ENCODE measurements at places on chromosomes 7 and 10.

DNA sequence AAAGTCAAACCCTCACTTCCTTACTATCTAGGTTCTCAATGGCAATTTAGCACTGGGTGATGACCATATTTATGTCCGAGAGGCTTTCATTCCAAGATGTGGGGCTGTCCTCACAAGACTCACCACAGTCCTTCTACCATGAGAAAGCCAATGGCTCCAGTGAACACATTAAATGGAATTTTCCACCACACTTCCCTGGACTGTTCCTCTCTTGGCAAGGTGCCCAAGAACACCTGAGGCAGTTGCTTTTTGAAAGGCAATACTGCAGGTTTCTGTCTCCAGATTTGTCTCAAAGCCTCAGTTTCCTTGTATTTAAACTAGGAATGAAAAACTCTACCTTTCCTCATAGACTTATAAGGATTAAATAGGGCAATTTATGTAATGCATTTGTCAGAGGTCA is 24.2 kb downstream of the AFAP1L2 start:
- DNase-seq = no peak

- DNase-seq = no peak
Measured at GRCh38 chr7:20470726-20471125, 140.0 kb downstream of the ITGB8 start.

DNA sequence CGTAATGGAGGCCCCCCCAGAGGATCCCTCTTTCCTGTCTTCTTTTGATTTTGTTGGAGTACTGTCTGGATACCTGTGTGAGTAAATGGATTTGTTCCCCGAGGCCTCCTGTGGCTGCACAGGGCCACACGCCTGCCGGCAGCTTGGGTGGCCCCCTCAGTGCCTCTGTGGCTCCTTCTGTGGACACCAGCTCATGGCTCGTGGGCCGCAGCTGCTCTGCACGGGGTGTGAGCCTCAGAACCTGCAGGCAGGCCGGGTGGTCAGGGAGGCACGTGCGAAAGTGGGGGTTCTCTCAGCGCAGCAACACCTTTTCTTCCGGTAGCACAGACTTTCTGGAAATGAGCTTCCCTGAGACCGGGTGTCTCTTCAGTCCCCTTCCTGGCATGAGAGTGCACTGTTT is 70.3 kb downstream of the WDR37 start:
- DNase-seq = no peak

DNA sequence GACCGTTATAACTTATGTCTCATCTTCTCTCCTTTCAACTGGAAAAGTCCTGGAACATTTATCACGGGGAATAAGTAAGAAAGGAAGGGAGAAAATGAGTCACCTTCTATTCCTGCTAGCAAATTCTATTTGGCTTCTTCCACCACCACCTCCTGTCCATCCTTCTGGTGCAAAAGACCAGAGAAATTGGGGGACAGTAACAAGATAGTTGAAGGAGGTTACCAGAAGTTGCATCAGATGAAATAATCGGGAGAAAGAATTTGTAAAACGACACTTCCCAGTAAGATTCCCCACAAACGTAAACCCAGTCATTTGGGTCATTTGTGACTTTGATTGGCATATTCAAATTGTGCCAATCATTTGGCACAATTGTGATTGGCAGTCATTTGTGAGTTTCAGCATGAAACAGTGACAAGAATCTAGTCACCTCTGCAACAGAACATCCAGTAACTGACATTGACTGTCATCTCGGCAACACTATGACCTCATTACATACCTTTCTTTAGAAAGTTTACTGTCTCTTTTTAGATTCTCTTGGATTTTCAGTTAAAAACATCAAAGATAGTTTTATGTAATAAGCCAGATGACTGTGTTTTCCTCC is 51.3 kb upstream of the PIK3CG start:
- peak; percentile 49 for DNase-seq

DNA sequence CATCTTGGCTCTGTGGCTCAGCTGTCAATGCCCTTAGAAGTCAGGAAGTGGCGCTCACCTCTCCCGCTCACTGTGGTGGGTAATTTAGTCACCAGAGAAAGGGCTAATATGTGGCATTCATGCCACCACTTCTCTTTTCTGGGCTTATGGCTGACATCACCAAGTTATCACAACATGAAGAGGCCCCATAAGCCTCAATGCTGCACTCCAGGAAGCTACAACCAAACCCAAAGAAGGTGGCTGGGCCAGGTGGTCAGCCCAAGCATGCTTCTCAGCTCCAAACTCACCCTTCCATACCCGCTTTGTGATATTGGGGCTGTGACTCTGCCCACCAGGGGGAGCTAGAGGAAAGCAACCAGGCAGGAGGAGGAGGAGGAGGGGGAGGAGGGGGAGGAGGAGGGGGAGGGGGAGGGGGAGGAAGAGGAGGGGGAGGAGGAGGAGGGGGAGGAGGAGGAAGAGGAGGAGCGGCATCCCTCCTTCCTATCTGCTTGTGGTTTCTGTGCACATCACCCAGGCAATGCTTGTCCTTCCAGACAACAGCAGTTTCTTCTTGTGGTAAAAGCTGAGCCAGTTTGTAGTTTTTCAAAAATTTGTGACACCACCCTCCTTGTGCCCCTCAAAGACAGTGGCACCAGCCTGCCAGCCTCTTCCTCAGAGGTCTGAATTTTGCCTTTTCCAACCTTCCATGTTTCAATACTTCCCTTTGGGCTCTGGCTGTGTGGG is 42.1 kb downstream of the CYP26A1 start:
- DNase-seq = no peak

DNA sequence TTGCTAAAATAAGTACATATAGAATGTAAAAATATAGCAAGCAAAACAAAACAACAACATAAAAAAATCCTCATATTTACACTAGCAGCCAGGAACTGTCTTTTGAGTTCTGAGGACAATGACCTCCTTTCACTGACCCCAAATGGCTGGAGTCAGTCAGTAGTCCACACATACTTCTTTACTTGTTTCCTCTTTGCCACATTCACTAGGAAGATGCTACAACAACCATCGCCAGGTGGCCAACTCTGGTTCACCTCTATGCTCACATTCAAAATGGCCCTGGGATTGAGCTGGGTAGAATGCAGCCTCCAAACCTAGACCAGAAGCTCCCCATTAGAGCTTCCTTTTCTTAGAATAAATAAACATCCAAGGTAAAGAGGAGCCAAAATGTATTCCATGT is 356.2 kb downstream of the PLXNA4 start:
- no peak for DNase-seq

DNA sequence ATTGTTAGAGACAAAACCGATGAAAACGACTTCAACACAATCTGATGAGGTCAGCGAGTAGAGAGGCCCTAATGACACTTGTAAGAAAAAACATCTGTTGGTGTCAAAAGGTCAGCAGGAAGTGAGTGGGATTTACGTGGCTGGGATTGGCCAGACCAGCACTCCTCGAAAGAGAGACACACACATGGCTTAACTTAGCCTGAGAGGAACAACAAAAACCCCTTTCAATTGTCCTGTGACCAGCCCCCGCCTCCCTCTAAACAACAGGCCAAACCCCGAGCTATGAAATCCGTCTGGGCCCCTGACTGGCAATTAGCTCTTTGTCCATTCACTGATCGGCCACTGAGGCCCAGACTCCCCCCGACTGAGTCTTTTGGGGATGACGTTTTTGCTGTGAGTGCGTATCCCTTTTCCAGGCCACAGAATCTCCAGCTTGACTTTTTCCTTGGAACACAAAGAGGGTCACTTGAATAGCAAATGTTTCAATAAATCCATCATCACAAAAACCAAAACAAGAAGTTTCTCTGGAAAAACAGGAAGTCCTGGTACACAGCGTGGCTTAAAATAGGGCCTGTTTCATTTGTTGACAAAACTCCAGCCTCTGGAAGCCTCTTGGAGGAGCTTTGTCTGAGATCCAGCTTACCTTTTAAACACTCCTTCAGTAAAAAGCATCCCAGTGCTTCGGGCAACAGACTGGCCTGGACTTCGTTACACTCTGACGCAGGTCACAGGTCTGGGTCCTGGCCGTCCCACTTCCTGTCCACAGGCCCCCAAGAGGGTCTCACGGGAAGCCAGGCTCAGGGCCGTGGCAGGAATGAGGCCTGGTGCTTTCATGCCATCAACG is 103.0 kb downstream of the CTBP2 start:
- peak; percentile 15 for DNase-seq

- no peak for DNase-seq
Measured at GRCh38 chr7:37656913-37657530, 26.5 kb upstream of the GPR141 start.

DNA sequence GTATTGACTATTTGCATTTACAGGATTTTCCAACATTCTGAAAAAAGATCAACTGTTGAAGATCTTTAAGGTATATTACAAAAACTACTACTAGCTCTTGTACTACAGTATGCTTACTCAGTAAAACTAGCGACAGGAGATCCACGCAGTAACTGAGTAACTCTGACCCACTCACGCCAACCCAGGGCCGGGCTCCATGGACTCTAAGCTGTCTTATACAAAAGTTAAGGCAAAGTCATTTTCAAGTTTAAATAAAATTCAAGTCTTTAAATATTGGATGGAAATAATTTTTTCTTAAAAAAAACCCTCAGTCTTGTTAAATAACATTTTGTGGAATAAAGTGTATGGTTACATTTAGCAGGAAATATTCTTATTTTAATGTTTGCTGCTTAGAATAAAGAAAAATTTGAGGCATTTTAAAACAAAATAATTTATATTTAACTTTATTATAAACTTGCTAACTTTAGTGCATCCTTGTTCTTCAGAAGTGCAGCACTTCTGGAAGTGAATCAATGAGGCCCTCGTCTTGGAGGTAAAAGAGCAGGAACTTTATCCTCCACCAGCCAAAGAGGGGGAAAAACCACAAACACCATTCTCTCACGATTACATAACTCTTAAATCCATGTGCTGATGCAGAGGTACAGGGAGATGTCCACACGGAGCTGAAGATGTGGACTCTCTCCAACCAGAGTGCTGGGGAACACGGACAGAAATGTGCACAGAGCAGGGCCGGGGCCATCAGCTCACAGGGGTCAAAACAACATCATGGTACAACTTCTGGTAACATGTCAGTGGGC is 119.9 kb downstream of the LARP4B start:
- no peak for DNase-seq

DNA sequence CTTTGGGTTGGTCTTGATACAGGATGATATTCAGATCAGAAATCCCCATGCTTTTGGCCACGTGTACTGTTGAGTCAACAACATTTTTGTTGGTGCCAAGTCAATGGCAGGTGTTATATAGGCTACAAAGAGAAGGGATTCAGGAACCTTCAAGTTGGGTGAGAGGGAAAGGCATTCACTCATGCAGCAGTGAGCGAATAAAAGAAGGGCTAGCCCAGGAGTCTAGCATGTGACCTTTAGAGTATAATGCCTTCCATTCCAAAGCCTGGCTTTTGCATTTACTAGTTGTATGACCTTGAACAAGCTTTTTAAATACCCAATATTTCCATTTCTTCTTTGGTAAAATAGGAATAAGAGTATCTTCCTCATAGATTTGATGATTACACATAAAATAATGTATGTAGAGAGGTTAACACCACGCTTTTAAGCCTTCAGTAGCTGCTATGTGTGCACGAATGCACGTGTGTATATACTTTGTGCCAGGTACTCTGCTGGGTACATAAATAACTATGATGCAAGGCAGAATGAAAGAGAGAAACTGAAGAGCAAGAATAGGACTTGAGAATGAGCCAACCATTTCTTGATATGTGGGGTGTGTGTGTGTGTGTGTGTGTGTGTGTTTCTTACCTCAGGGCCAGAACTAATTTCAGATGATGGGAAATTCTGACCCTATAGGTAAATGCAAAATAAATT is 163.6 kb downstream of the PDE1C start:
- DNase-seq = no peak

GRCh38 chr7:95736635-95737034 is 35.7 kb upstream of the DYNC1I1 start:
- no peak for DNase-seq

- DNase-seq = peak; percentile 22
Measured at GRCh38 chr10:122648599-122649428, 50.8 kb downstream of the C10orf120 start.

- DNase-seq = no peak
Measured at GRCh38 chr10:101658975-101659374, 36.0 kb downstream of the FBXW4 start.

DNA sequence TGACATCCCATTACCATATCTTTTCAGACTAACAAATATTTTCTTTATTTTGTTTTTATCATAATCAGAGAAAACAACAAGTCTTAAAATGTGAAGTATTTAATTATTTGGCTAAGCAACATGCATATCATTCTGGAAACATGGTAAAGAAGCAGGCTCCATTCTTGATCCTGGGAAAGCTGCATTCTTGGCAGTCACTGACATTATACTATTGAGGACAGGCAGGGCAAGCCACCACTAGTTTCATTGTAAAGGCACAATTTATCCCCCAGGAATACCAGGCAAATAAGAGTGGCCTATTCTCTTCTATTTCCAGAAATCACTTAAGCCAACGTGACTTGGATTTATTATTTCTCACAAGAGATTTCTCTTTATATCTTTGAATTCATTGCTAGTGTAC is 153.8 kb upstream of the AKR1E2 start:
- DNase-seq = peak; percentile 69

DNA sequence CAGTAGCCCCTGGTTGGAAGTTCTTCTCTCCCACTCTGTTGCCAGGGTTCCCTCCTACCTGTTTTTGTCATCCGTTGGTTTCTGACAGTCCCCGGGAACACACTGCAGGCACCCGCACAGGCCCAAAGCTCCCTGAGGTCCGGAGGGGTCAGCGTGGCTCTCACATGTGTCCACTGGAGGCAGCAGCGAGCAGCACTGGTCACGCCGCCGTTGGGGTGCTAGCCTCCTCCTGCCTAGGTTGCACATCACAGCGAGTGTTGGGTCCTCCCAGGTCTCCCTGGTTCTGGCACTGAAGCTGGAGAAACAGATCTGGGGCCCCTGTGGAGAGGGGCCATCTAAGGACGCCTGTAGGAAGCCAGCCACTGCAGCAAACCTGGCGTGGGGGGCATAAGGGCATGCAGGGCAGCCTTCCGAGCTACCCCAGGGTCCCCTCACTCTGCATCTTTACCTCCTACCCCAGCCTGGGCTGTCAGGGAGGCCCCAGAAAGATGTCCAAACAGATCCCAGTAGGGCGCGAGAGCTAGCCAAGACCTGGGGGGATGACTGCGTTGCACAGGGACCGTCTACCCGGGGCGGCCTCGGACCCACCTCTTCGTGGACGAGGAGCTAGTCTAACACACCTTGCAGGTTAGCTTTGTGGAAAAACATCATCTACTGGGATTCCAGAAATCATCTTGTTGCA is 28.9 kb downstream of the LRRC27 start:
- no peak for DNase-seq

Data from RCC 7860 (cell line).